Activated CD4-positive, alpha-beta T cell treated with anti-CD3 and anti-CD28 coated beads, Interleukin-2, amount 50 U/mL, for 4 hours (primary cell): ENCODE measurements at places on chromosomes 1 and 21.

GRCh38 chr21:14959343-14959742 lies 105.5 kb downstream of the NRIP1 start:
- DNase-seq, result no peak

GRCh38 chr1:9490605-9491339 lies 48.5 kb upstream of the SLC25A33 start:
- peak; percentile 83 for DNase-seq

DNA sequence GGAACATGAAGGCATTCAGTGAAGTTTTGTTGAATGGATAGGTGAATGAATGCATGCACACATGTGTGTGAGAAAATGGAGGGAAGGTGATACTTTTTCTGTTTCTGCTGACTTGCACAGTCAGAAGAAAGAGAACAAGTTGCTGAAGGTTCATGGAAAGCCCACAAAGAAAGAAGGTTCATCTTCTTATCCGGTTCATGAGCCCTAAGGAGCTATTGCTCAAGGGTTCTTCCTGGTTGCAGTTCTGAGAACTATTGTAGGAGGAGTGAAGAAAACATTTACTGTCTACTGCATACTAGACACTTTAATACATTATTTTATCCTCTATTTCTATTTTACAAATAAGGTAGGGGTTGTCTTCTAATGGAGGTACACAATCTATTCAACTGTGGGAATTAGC lies 13.4 kb upstream of the NIBAN1 start:
- DNase-seq, result no peak

GRCh38 chr1:94105581-94105952 lies 15.4 kb downstream of the ABCA4 start:
- no peak for DNase-seq

DNA sequence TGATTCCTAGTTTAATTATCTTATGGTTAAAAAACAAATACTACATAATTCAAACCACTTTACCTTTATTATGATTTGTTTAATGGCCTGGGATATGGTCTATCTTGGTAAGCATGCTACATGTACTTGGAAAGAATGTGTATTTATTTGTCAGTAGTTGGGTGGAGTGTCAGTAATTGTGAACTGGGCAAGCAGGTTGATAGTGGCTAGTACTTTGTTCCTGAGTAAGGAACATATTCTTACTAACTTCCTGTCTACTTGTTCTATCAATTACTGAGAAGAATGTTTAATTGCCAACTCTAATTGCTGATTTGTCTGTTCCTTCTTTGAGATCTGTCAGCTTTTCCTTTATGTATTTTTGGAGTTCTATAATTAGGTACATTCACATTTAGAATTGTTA lies 49.2 kb upstream of the ABCG1 start:
- DNase-seq, result no peak

DNA sequence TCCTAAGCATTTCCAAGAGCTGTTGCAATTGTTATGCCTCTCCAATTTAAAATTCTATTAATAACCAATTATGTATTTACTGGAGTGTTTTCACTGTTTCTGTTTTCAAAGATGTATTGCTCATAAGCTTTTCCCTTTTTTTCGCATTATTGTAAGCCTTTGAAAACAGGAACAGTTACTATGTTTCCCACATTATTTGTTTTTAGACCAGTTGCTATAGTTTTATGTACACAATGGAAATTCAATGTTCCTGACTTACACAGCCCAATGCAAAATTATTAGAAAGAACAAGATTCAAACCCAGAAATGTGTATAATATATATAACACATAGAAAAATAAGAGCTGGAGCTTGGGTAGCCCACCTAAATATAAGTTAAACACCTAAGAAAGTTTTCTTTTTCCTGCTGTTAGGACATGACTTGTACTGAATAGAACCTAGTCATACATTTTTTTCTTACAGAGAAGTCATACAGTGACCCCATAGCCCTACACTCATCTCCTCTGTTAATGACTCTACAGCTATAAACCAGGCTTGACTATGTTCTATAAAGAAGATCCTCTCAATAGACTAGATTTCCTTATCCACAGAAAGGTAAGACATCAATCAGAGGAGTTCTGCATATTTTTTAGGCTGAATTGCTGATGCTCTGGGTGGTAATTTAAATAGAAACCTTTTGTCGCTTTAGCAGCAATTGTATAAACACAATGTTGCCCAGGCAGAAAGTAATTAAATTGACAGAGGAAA lies 299.6 kb downstream of the USH2A start:
- no peak for DNase-seq

GRCh38 chr1:50974618-50974935 lies 4.5 kb downstream of the CDKN2C start:
- no peak for DNase-seq

DNA sequence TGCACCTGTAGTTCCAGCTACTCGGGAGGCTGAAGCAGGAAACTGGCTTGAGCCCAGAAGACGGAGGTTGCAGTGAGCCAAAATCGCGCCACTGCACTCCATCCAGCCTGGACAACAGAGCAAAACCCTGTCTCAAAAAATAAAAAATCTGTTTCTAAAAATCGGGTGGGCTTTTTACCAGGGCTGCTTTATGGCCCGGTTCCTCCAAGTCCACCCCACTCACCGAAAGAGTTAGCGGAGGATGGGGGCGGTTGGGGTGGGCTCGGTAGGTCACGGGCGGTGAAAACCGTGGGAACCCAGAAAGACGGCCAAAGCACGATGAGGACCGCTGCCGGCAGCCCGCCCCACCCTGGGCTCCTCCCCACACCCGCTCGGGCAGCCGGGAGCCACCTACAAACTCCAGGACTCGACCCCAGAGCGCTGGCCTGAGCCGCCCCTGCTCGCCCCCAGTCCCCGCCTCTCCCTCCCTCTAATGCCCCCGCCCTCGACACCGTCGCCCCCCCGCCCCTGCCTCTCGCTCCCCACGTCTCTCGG lies 846 bp upstream of the PER3 start:
- no peak for DNase-seq

DNA sequence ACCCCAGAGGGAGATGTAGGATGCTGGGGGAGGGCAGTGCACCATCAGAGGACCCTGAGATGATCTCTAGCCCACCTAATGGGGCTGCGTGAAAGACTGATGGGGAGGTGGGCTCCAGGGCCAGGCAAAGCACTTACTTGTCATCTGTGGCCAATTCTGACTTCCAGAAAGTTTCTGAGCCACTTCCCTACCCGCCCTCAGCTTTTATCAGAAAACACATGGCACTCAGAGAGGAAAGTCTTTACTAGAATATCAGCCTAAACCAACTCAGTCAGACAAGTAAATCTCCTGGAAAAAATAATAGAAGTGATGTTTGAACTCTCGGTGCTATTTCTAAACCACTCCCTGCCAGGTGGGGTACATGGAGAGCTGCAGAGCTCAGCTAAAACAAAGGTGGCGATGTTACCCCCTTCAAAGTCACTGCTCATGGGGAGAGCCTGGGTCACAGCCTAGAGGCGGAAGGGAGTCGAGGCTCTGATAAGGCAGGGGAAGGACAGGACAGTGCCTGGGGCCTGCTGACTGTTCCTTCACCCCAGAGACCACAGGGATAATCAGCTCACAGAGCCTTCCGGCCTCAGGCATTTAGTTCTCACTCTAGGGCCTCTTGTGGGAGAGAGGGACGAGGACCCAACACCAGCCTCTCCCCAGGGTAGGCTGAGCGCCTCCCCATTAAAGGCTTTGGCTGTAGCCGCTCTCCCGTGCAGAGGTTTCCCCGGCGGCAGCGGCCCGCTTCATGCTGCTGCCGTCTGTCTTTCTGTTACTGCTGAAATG lies 14.2 kb downstream of the SMIM12 start:
- no peak for DNase-seq

DNA sequence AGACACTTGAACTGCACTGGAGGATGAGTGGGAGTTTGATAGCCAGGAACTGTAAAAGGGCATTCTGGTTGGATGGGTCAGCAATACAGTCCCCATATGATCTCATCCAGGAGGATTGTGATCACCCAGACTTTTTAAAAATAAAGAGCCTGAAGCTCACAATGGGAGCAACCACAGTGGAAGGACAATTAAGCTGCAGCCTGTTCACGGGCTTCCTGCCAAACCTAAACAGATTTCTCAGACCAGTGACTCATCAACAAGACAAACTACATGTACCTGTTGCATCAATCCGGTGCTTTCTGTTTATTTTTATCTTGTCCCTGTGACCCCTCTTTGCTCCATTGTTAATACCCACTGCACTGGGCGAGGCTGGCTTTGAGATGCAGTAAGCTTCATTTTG lies 52.3 kb downstream of the PAPPA2 start:
- no peak for DNase-seq

DNA sequence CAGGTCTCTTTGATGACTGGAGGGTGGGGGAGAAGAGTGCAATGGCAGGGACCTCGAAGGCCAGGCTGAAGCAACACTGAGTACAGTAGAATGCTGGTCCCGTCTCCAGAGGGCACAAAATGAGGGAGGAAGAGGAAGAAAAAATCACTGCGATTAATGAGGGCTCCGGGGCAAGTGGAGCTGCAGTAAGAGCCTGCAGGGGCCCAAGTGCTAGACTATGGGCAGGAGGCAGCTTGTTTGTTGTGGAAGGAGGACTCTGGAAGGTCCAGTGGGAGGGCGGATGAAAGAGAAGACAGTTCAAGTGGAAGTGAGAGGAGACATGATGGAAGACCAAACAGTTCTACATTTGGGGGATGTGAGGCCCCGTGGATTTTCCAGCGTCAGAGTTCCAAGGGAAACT lies 17.4 kb downstream of the TMCC2 start:
- DNase-seq, result no peak

DNA sequence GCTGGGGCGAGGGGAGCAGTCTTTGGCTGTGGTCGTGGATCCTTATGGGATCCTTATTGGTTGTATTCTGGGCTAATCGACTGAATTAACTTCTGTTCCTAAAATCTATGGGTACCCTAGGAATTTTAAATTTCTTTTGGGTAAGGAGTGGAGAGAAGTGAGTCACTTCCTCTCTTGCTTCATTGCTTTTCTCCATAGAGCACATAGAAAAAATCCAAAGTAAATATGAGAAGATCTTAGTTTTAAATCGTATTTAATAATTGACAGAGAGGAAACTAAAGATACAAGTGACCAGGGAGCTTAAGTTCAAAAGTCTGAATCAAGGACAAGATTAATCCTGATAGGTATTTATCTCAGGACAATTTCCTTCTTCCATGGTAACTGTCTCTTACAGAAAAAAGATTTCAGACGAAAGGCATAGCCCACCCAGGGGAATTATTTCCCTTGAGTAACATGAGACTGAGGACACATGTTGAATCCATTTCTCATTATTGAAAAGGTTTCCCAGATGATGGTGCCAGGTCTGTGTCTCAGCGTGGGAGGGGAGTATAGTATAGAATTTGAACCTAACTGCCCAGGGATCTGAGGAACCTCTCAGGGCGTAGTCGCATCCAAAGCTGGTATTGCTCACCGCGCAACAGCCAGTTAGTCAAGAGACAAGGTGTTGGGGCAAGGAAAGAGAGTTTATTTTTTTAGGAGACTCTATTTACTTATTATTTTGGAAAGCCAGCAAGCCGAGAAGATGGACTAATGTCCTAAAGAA lies 28.7 kb upstream of the FASLG start:
- DNase-seq, result no peak

- DNase-seq, result no peak
Measured at GRCh38 chr1:101389547-101389929, 152.7 kb downstream of the S1PR1 start.

GRCh38 chr1:233972951-233973635 lies 68.6 kb downstream of the SLC35F3 start:
- DNase-seq, result no peak

- no peak for DNase-seq
Measured at GRCh38 chr1:212125654-212126053, 90.1 kb downstream of the DTL start.

DNA sequence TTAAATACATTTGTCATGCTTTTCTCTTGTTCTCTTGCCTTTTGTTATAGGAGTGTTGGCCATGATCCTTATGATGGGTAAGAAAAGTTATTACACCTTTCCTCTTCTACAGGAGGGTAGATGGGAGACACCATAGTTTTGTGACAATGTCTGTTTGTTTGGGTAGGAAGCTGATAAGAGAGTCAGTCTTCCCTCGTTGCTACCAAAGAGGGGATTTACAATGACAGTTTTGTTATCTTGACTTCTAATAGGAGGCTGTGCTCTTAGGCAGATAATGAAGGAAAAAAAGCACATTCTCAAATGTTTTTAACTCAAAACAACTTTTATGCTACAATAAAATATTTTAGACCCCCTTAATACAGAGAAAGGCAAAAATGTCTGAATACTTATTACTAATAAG lies 48.0 kb upstream of the WLS start:
- DNase-seq, result no peak

GRCh38 chr1:184616504-184616903 lies 138.2 kb downstream of the EDEM3 start:
- DNase-seq, result no peak

DNA sequence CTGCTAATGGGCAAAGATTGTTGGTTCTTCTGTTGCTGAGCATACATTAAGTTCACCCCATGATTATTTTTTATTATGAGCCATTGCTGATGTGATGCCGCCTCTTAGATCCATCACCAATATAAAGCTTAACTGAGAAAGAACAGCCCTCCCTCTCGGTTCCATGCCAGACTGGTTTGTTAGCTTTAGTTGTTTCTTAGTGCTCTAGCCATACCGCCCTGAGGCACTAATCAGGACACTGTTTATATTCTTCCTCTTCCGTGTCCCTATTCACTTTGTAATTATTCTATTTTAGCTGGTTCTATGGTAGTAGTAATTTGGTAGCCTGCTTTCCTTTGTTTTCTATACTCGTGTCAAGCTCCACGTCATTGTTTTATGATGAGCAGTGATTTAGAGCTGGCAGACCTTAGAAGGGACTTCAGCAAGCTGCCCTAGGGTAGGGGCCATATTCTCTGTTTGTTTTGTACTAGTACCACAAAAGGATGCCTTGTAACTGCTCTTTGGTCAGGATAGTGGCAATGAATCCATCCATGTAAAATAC lies 27.3 kb upstream of the PDPN start:
- no peak for DNase-seq

DNA sequence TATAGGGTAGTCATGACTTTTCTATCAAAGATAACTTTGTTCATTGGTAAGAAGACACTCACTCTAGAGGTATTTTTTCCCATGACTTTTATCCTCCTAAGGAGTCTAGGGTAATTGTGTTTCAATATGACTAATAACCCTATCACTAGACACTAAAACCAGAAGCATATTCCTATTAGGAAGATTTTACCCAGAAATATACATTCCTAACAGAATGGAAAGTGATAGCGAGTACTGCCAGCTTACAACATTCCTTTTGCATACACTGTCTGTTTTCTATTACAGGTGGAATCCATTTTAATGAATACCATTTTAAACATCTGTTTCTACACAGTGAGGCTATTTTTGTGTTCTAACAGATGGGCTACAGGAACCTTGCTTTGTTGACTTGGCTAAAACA lies 31.4 kb upstream of the C1orf185 start:
- DNase-seq, result no peak

DNA sequence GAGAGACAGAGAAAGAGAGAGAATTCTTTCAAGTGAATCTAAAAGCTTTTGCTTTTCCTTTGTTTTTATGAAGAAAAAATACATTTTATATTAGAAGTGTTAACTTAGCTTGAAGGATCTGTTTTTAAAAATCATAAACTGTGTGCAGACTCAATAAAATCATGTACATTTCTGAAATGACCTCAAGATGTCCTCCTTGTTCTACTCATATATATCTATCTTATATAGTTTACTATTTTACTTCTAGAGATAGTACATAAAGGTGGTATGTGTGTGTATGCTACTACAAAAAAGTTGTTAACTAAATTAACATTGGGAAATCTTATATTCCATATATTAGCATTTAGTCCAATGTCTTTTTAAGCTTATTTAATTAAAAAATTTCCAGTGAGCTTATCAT lies 117.6 kb downstream of the PTPRC start:
- DNase-seq, result no peak

GRCh38 chr1:204263254-204263910 lies 49.6 kb upstream of the GOLT1A start:
- no peak for DNase-seq
